ENCODE measurements at places on chromosomes 11 and 22.

- no peak for DNase-seq
Measured at GRCh38 chr11:75103380-75104026, 6.8 kb upstream of the OR2AT4 start.

GRCh38 chr11:1571760-1572196 lies 293 bp downstream of the DUSP8 start:
- DNase-seq, result no peak

- no peak for DNase-seq
Measured at GRCh38 chr11:94722735-94723134, 45.4 kb upstream of the AMOTL1 start.

DNA sequence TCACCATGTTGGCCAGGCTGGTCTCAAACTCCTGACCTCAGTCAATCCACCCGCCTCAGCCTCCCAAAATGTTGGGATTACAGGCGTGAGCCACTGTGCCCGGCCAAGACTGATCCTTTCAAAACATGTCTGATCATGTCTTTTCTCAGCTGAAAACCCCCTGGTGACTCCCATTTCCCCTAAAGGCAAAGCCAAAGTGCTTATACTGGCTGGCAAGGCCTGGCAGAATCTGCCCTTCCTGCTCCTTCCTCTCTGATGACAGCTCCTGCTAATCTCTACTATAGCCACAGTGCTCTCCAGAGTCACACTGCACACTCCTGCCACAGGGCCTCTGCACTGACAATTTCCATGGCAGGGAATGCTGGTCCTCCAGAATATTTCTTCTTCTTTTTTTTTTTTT lies 2.6 kb upstream of the MCHR1 start:
- no peak for DNase-seq

- DNase-seq, result peak; percentile 54
Measured at GRCh38 chr11:11580841-11581411, 40.9 kb downstream of the GALNT18 start.

DNA sequence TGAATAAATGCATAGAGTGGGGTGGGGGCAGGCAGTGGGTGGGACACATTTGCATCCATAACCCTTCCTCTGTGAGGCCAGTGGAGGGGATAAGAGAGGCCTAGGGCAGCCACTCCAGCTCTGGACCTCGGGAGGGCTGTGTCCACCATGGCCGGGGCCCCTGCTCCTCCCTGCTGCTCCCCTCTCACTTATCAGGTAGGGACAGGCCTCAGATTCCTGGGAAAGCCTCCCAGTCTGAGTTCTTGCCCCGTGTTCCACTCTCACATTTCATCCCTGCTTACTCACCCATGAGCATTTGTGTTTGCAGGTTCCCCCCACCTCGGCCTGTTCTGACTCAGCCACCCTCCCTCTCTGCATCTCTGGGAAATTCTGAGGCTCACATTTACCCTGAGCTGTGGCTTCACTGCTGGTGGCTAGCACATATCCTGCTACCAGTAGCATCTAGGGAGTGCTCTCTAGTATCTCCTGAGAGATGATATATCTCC lies 128.7 kb upstream of the TOP3B start:
- DNase-seq, result no peak

- DNase-seq, result no peak
Measured at GRCh38 chr11:31060880-31061279, 308.7 kb downstream of the DCDC1 start.

- DNase-seq, result no peak
Measured at GRCh38 chr11:61195719-61196118, 7.6 kb upstream of the PGA3 start.

DNA sequence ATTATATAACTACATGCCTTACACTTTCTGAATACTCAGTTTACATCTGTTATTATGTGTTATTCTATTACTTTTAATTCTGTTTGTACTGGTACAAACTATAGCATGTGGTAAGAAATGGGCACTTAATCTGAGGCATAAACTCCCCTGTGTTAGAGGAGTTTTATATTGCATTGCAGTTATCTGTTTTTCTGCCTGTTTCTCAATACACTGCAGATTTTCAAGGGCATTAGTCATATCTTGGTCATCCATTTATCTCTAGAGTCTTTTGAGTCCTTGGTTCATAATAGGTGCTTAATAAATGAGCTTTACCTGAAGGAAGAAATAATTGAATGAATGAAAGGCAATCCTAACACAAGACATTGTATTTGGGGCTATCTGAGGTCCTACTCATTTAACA lies 182.9 kb upstream of the CTSC start:
- no peak for DNase-seq

GRCh38 chr11:20070459-20070858 lies 89.8 kb downstream of the DBX1 start:
- DNase-seq, result peak; percentile 24

GRCh38 chr11:74951226-74951625 lies 2.2 kb downstream of the SPCS2 start:
- no peak for DNase-seq

DNA sequence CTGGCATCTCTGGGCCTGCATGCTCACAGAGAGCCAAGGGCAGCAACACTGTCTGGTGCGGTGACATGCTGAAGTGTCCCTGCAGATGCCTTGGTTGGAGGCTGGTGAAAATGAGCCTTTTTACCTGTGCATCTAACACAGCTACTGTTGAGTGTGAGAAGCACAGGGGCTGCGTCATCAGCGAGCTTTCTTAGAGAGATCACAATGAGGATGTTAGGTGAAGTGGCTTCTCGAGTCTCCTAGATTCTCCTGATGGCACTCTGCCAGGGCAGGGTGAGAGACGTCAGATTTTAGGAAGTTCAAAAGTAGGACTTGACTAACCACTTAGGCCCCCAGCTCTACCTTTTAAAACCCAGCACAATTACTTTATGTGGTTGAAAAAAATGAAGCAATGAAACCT lies 3.6 kb upstream of the SLC15A3 start:
- DNase-seq, result no peak

GRCh38 chr11:130212431-130212961 lies 52.9 kb downstream of the ST14 start:
- DNase-seq, result no peak

- no peak for DNase-seq
Measured at GRCh38 chr22:20298803-20299745, 20.8 kb downstream of the DGCR6L start.

- DNase-seq, result no peak
Measured at GRCh38 chr22:17999851-18000250, 24.5 kb downstream of the MICAL3 start.

- no peak for DNase-seq
Measured at GRCh38 chr22:33781411-33781810, 138.9 kb downstream of the LARGE1 start.

Data from NCI-H2081 treated with DMSO at 0.1 percent for 48 hours (cell line).